ENCODE measurements at places on chromosomes 6 and 20. TPM values are rescaled to one million over a fixed set of nuclear protein-coding genes. Genes with fewer than 3 reads are reported as not detected.

DNA sequence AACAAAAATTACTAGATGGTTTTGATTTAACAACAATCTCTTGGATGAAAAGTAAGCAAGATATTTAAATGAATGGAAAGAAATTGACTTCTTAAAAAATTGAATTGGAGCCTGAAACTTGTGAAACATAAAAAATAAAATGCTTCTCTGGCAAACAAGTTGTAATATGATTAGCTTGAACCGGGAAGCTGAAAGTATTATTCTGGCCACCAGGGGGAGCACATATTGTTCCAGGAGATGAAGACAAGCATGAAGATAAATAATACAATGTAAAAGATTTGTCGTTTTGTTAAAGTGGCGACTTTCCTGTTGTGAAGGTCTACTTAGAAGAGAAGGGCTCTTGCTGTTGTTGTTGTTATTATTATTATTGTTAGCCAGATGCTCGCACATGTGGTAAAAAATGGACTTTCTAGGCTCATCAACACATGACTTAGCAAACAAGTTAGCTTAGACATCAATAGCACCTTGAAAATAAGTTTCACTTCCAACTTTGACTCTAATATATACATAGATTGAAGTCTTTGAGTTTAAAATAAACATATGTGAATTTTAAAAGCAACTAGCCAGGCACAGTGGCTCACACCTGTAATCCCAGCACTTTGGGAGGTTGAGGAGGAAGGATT, 14.2 kb downstream of the PAX1 start:
- H3K36me3 ChIP-seq, result no peaks in the 10 kb centered on the region
- H3K4me3 ChIP-seq, result no peak overlapping the region
- peaks cover 53% of the 10 kb centered on the region for H3K27me3 ChIP-seq
- no peak overlapping the region for H3K27ac ChIP-seq
- H3K4me1 ChIP-seq, result no peaks in the 10 kb centered on the region

Gene C20orf141
- not detected for total RNA-seq

- H3K36me3 ChIP-seq, result peaks cover 11% of the 10 kb centered on the region
- H3K27ac ChIP-seq, result no peak overlapping the region
- H3K27me3 ChIP-seq, result no peaks in the 10 kb centered on the region
- no peak overlapping the region for H3K4me3 ChIP-seq
- DNase-seq, result no peak
These were observed 14.2 kb downstream of the TRAF3IP2 start for GRCh38 chr6:111591370-111591900.

Gene PRPH2
- total RNA-seq, result not detected

DNA sequence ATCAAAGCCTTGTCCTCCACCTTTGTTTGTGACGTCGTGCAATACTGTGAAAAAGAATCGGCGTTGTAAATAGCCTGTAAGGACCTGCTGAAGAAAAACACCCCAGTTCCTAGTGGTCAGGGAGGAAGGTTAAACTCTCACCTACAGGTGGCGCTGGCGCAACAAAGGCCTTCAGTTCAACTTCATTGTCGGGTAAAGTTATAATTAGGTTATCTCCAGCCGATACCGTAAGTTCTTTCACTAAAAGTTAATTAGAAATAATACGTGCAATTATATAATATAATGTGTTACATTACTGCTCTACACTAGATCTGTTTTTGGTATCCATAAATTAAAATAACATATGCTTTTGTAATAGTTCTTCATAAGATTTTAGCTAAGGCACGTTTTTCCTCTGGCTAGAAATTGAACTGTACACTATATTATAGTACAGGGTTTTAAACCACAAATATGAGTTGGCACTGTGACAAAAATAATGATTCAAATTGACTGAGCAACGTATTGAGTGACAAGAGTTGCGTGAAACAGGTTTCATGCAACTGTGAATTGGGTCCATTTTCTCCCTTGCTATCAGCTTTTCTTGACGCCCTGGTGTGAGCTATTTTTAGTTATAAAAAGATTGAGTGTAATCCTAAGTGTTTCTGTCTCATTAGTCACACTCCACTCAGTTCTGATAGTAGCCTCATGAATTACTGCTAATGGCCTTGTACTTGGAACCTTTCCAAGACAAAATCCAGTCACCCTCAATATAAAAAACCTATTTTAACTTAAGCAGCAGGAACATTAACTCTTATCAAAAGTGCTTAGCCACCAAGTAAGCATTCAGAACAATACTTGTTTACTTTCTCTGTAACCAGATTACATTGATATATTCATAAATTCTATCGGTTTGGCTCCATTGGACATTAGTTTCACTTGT, 62.3 kb downstream of the KIAA0319 start:
- H3K4me1 ChIP-seq, result peaks cover 32% of the 10 kb centered on the region
- H3K27me3 ChIP-seq, result no peaks in the 10 kb centered on the region
- H3K27ac ChIP-seq, result peak overlapping the region; percentile 38
- no peak overlapping the region for H3K4me3 ChIP-seq

GRCh38 chr6:5099537-5099936, 14.4 kb downstream of the PPP1R3G start:
- no peaks in the 10 kb centered on the region for H3K4me1 ChIP-seq
- H3K4me3 ChIP-seq, result no peak overlapping the region
- peaks cover 2% of the 10 kb centered on the region for H3K27me3 ChIP-seq

- no peaks in the 10 kb centered on the region for H3K36me3 ChIP-seq
- H3K4me1 ChIP-seq, result peaks cover 2% of the 10 kb centered on the region
- DNase-seq, result no peak
- peaks cover 35% of the 10 kb centered on the region for H3K27me3 ChIP-seq
These were observed 89.1 kb downstream of the CDH22 start for GRCh38 chr20:46219190-46219589.

Gene CAGE1
- not detected for total RNA-seq

Data from progenitor cell of endocrine pancreas (in vitro differentiated cells).